CD4-positive, alpha-beta T cell treated with Interleukin-2 at 100 ng/mL for 4 hours (primary cell): ENCODE measurements at places on chromosomes 4 and X.

DNA sequence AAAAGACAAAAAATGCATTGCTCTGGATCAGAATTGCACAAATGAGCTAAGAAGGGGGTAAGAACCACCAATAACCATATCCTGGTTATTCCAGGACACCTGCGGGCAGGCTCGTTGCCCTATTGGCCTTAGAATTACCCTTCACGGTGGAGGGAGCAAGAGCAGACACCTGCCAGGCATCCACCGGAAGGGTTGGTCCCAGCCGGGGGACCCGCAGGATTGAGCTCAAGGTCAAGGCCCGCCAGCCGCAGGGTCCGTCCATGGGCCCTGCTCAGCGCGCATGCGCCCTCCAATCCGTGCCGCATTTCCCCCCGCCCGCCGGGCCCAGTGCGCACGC is 575 bp downstream of the SLC25A6 start:
- DNase-seq: no peak

DNA sequence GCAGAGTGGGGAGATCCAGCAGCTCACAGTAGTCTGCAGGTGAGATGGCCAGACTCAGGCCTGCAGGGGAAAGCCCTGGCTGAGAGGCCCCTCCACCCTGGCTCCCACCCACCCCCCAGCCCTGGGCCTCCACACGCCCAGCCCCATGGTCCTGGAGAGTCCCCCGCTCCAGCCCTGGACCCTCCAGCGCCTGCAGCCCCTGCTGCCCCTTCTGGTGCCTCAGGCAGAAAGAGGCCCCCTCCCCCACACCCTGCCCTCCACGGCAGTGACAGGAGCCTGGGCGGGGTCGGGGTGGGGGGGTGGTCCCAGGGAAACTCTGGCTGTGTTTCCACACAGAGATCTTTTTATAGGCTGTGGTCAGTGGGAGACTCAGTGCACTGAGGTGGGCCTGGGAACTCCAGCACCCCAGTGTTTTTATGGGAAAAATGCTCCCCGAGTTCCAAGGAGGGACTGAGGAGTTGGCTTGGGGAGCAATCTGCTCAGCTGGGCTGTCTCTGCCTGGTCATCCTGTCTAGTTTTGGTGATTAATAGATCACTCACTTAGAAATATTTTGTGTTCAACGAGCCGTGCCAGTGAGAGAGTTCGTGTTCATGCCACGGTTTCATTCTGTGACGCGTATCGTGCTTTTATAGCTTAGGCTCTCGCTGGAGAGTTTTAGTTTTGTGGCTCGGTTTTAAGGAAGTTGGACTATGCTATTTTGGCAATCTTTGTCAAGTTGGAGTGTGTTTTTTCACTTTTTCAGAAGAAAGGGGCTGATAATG is 53.1 kb upstream of the HGFAC start:
- DNase-seq: no peak

GRCh38 chrX:114999906-115000305 is 17.5 kb downstream of the IL13RA2 start:
- DNase-seq: no peak

DNA sequence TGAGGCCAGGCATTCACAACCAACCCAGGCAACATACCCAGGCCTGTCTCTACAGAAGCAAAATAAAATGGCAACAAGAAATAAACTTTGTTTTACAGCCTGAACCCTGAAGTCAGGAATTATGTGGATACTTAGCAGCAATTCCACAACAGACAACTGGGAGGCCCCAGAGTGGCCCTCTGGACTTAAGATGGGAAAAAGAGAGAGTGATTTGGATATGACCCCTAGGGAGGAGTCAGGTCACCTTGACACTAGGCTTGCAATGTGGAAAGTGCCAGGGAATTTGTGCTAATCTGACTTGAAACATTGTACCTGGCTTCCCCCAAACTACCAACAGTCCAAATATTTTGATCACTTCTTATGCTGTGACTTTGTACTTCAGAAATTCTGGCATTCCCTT is 193.1 kb downstream of the PARM1 start:
- DNase-seq: no peak

DNA sequence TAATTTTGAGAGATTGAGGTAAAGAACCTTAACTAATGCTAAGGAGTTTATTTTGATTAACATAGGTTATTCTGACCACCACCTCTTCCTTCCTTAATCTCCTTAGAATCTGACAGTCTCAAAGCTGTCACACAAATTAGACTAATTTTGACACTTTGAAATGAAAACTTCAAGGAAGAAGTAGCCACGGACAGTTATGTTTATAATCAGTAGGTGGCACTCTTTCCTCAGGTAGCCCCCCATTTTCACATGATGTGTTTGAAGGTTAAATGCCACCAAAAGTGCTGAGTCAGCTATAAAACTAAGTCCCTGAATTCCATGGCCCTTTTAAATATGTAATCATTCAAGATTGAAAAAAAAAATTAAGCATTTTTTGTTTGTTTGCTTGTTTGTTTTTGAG is 22.4 kb downstream of the TMEM33 start:
- DNase-seq: peak; percentile 26

GRCh38 chr4:2290974-2291704 is 29.2 kb upstream of the MXD4 start:
- peak; percentile 78 for DNase-seq

GRCh38 chr4:83284193-83285054 is at the start of gene COQ2:
Gene COQ2, minus strand, starts transcription at chr4:83284798. Its CDS starts 34 bp downstream, at chr4:83284764.
- DNase-seq: peak; percentile 92
